ENCODE measurements at places on chromosomes 13 and 19. TPM values are rescaled to one million over a fixed set of nuclear protein-coding genes. Genes with fewer than 3 reads are reported as not detected.

GRCh38 chr13:49533591-49534269, 38.0 kb downstream of the PHF11 start:
- no peak overlapping the region for H3K4me3 ChIP-seq
- no peaks in the 10 kb centered on the region for H3K36me3 ChIP-seq
- no peak for DNase-seq
- H3K27me3 ChIP-seq, result no peaks in the 10 kb centered on the region
- H3K27ac ChIP-seq, result no peak overlapping the region

- no peak for DNase-seq
- no peak overlapping the region for H3K4me3 ChIP-seq
- H3K27ac ChIP-seq, result no peak overlapping the region
- no peaks in the 10 kb centered on the region for H3K36me3 ChIP-seq
Observed at GRCh38 chr13:113109151-113110047, 3.8 kb downstream of the F7 start.

GRCh38 chr19:49912965-49913685, 15.9 kb upstream of the ATF5 start:
- no peaks in the 10 kb centered on the region for H3K36me3 ChIP-seq
- DNase-seq, result peak; percentile 59
- peaks cover 10% of the 10 kb centered on the region for H3K4me1 ChIP-seq
- H3K27me3 ChIP-seq, result no peaks in the 10 kb centered on the region

DNA sequence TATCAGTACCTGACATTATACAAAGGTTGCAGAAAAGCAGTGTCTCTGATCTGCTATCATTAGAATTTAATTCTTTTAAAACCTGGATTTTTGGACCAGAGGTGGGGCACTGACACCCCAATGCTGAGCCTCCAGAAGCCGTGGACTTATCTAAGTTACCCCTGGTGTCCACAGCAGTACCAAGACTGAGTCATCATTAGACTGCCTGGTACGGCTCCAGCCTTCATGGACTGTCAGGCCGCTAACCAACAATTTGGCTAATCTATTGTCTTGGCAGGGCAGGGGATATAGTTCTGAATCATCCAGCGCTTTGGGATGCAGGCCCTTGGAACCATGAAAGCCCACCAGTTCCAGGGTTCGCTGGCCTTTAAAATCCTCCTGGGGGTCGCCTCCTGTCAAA, 78.3 kb downstream of the TSHZ3 start:
- no peaks in the 10 kb centered on the region for H3K4me1 ChIP-seq
- no peak for DNase-seq
- H3K4me3 ChIP-seq, result no peak overlapping the region

Gene CCDC8
- total RNA-seq, result 36.4 TPM

Gene TGFBR3L
- not detected for total RNA-seq
